NCI-H524 (cell line): ENCODE measurements at places on chromosomes 3 and 15.

DNA sequence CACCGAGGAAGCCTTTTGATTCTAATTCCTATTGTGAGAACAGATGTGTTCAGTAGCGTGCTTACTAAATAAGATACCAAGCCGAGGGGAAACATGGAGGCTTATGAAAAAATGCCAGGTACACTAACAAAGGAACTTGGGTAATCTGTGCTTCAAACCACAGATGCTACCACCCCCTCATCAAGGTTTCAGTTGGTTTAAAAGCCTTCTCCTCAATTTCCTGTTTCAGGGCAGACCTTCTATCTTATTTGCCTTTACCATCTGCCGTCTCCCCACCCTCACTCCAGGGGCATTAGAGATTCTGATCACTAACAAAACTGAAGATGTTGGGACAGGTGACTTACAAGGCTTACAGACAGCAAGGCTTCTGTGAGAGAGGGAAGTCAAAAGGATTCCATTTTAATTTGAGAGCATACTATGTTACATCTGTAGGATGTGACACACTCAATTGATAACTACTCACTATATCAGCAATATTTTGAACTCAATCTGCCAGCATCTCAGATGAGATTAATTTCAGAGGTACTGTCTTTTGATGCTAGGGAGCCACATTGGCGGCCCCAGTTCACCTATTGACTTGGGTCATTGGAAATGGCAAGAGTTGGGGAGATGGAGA is 60.6 kb upstream of the PLCL2 start:
- DNase-seq = peak; percentile 91

- DNase-seq = no peak
Observed at GRCh38 chr15:78396976-78397375, 41.0 kb upstream of the IREB2 start.

DNA sequence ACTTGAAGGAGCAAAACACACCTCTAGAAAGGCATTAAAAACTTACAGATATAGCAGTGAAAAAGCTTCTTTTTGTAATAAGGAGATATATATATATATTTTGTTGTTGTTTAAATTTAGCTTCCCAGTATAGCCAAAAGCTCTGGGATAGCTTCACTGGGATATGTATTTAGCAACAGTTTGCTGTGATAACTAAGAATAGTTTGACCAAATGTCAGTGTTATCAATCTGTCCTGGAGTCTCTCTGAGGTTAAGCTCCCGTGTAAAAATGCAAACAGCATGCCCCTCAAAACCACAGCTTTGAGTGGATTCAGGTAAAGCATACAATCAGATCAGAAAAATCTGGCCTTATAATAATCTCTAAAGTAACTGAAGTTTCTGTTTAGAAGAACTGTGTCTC is 2.9 kb downstream of the CADPS start:
- DNase-seq = no peak

GRCh38 chr3:21704796-21705195 is 46.2 kb downstream of the ZNF385D start:
- no peak for DNase-seq

DNA sequence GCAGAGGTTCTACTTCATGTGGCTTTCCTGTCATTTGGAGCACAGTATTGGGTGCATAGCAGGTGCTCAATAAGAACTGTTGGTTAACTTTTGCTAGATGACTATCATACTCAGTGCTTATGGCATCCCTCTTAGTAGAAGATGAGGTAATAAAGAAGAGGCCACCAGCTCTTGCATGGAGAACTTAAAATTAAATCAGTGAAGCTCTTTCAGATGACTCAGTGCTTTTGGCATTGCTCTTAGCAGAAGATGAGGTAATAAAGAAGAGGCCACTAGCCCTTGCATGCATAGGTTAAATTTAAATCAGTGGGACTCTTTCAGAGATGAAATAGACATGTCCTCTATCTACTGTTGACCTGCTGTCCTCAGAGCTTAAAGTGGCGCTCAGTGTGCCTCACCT is 109.4 kb upstream of the FGF7 start:
- no peak for DNase-seq
